ENCODE measurements at places on chromosomes 11 and 22.
A peak's percentile ranks its signal among the peaks of the same experiment; 100 is the strongest.

DNA sequence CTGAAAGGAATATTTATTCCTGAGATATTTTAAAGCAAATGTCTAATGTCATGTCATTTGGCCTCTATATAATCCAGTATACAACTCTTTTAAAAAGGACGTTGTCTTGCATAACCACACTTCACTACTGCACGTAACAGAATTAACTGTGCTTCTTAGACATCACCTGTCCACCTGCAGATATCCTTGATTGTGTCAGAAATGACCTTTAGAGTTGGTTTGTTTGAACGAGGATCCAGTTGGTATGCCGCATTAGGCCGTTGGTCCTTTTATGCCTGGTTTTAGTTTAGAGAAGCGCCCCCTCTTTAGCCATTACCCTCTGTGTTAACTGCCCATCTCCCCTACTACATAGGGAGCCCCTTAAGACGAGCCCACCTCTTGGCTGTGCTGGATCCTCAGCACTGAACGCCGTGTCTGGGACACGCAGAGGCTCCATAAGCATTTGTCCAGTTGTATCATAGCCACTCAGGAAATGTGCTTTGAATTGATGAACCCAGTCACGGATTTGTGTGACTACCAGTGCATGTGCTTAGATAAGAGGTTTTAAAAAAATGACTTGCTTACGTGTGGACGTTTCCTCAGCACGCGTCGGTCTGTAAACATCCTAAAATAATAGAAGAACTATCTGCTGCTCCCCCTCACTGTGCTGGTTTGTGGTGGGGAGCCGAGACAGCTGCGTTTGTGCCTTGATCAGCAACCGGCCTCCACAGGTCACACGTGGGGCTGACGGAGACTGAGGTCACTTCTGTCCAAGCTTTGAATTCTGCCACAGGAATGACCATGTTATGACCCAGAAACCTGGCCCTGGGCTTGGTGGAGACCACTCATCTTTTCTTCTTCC, 4.0 kb downstream of the MICAL2 start:
- no peak for DNase-seq

GRCh38 chr11:78223320-78223954, 34.7 kb downstream of the USP35 start:
- DNase-seq, result no peak

GRCh38 chr11:64620381-64620971, 29.5 kb downstream of the SLC22A12 start:
- DNase-seq, result no peak

DNA sequence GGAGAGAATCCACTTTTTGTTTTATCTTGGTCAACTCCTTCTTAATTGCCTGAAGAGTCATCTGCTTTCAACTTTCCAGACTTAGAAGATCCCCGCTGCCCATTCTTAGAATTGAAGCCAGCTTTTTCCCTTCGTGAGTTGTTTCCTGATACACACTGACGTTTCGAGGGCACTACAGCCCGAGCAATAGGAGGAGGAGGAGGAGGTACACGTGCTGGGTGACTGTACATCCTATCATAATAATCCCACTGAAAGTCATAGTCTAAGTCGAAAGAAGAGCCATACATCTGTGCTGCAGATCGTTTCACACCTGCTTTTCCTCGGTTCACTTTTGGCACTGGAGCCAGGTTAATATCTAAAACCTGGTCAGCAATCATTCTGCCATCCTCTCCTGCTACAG, 606.1 kb downstream of the DLG2 start:
- DNase-seq, result no peak

DNA sequence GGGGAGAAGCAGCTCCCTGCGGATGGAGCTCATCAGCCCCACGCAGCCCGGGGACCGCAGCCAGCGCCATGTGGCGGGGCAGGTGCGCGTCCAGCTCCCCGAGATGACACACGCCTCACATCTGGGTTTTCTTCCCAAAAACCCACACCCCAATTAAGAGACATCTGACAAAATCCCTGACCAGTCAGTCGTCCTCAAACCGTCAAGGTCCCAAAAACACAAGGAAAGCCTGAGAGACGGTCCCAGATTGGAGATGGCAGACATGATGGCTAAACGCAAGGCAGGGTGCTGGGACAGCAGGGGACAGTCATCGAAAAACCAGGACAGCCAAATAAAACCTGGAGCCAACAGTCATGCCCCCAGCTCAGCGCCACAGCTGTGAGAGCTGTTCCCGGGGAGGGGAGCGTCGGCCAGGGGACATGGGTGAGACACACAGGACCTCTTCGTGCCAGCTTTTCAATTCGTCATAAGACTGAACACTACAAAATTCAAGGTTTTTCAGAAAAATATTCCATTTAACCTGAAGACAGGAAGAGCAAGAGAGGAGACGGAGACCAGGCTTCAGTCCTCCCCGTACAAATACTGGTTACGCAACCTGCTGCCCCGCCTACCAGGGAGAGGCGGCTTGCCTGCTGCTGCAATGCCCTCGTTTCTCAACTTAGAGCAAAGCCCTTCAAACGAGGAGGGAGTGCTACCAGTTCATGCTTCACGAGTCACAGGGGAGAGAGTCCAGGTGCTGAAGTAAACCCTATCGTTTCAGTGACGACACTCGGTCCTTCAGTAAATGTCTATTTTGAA, 10.5 kb downstream of the TOLLIP start:
- DNase-seq, result peak; percentile 18

DNA sequence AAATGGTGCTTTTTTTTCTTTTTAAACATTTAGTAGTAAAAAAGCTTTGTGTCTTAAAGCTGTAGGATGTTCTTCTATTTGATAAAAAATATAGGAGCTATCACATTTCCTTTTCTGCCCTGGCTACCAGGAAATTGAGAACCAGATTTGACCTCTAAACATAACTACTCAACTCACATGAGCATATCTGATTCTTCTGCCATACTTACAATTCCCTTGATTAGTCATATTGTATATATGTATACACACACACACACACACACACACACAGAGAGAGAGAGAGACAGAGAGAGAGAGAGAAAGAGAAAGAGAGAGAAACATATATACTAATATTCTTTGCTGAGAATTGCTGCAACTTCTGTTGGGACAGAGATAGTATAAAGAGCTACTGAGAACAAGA, 23.0 kb upstream of the GDPD4 start:
- no peak for DNase-seq

- no peak for DNase-seq
Observed at GRCh38 chr11:114359342-114359741, 41.0 kb downstream of the C11orf71 start.

DNA sequence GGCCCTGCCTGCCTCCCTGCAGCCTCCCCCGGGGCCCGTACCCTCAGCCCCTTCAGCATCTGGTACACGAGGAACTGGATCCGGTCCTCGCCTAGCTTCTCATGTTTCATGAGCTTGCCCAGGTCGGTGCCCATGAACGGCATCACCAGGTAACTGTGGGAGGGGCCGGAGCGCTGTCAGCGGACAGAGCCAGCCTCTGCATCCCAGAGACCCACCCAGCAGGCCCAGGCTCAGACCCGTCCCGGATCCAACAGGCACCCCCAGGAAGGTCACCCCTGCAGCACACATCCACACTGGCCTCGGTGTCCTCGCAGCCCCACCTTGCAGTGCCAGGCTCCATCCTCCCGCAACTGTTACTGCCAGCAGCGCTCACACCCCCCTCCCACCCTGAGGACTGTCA, 4.4 kb downstream of the MAPK12 start:
- no peak for DNase-seq
